ENCODE measurements at places on chromosomes 7 and 10.

- no peak for DNase-seq
Measured at GRCh38 chr10:128712661-128713400, 586.6 kb upstream of the MKI67 start.

DNA sequence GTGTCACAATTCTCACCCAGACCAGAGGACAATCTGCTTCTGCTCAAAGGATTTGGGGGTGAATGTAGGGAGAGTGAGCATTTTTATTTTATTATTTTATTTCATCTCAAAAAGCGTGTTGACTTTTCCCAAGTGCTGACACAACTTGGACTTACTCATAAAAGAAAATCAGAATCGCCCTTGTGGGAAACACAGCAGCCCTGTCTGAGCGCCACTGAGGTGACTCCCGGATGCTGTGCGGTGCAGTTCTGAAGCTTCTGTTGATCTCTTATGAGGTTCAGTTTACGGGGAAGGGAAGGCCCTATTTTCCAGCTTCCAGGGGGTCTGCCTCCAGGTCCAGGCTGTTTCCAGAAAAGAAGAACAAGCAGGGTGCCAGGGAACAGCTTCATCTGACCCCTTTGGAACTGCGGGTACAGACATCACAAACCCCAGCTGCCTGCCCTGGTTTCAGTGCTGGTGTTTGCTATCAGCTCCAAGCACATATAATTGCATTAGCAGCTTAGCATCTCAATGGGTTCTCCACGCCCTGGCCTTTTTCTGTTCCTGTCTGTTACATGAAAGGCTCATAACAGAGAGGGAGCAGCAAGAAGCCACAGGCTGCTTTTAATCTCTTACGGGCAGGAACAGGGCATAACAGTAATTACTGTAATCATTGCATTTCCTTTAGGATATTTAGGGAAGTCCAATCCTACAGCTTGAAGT is 52.4 kb downstream of the PARP12 start:
- DNase-seq = no peak

- DNase-seq = no peak
Measured at GRCh38 chr10:32393911-32394310, 47.0 kb upstream of the EPC1 start.

DNA sequence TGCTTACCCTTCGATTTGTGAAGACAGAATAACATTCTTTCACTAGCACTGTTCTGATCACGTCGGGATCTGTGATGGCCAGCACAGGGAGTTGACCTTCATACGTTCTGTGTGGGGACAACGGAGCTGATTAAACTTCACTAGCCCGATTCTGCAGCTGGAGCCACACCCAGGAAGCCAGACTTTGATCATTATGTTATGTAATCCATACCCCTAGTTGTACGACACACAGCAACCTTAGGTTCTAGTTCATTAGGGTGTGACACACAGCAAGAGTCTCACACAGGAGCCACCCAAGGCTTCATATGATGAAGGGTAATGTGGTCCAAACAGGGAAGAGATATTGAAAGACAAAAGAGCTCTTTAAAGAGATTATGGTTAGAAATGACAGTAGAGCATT is 7.2 kb downstream of the CYP3A5 start:
- DNase-seq = no peak

GRCh38 chr10:127976701-127977356 is 69.9 kb downstream of the PTPRE start:
- DNase-seq = no peak

DNA sequence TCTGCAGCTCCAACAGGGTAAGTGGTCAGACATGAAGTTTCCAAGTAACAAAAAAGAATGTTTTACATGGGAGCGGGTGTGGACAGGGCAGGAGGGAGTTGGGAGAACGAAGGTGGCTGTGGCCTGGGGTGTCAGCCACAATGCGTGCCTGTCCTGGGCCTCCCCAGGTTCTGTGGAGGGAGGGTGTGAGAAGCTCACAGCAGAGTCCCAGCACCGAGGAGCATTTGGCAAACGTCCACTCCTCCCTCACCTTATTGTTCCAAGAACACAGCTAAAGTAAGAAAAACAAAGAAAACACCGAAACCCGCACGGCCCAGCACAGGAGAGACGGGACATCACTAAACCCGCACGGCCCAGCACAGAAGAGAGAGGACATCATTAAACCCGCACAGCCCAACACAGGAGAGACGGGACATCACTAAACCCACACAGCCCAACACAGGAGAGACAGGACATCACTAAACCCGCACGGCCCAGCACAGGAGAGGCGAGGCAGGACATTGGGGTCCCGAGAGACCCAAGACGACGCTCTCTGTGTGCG is 226.4 kb downstream of the MAD1L1 start:
- no peak for DNase-seq

DNA sequence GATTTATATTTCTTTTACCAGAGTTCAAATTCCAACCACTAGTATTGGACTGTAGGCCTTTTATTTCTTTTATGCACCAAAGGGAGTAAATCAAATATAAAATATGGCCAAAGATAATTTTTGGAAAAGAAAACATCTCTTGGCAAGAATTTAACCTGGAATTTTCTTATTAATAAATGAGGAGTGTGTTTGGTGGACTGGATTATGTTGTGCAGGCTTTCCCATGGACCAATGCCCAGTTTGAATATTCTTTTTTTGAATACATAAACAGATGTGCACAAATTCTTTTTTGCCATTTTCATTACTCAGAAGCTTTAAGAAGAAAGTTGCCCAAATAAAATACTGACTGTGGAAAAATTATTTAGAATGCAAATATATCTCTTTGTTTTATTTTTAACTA is 22.1 kb upstream of the PRKG1 start:
- no peak for DNase-seq
